ENCODE measurements at places on chromosomes 11 and 22.

DNA sequence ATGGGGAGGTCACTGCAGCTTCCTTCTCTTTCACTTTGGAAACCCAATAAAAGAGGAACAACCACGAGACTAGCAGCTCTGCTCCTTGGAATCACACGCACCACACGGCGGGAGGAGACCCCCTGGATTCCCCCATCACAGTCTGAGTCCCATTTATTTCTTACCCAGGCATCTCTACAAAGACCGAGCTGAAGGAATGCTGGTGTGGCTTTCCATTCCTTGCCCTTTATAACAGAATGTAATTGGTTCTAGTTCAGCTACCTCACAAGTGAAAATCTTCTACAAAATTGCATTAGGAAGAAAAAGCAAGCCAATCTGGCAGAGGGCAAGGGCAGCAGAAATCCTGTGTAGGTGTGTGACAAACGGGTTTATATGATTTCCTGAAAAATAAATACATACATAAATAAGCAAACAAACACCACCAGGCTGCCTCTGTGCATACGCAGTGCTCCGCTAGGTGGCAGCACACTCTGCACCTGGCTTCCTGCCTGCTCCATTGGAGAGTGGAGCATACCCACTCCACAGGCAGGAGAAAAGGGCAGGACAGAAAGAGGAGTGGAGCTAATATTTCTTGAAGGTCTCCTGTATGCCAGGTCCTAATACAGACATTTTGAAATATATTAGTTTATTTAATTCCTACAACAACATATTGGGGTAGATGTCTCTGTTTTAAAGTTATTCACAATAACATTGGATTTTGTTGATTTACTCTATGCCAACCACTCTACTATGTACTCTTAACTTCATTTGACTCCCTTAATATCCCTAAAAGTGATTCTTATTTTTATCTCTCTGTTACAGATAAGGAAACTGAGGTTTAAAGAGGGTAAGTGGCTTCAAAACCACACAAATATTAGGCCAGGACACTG, 673.1 kb downstream of the KCNA4 start:
- DNase-seq, result no peak

GRCh38 chr11:14819596-14819995, 72.4 kb downstream of the CYP2R1 start:
- DNase-seq, result no peak

DNA sequence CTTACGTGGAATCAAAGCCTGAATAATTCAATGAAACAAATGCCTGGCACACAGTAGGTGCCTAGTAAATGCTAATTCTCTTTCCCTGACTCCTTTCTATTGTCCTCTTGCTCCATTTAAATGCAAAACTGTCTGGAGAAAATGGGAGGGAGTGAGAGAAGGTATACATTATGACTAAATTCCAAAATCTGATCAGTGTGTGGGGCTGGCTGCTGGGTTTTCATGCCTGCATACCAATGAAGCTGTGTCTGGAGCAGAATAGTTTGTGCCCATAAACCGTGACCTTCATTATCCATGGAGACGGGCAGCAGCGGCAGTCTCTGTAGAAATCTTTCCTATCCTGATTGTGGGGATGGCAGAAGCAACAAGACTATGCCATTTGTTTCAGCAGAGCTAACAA, 223.4 kb upstream of the ZBED5 start:
- no peak for DNase-seq

DNA sequence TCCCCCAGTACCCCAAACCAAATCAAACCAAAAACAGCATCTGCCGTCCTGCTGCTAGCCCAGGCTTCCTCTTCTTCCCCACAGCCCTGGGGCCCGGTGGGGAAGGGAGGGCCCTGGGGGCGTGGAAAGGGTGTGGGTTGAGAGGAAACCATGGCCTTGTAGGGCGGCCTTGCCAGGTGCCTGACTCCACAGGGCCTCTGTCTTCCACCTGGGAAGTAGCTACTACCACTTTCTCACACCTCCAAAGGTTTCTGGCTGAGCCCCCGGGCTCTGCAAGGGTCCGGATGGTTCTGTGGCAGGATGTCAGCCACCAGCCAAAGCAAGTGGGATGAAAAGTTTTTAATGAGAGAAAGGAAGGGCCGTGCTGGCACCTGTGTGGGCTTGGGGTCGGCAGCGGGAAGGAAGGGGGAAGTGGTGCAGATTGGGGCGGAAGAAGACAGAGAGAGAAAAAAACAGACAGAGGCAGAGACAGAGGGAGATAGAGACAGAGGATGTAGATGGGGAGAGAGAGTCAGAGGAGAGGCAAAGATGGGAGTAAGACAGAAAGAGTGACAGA, 10.5 kb downstream of the TPST2 start:
- no peak for DNase-seq

Measured in stimulated activated CD4-positive, alpha-beta T cell treated with anti-CD3 and anti-CD28 coated beads, Interleukin-1b, Interleukin-23, amount 100 ng/mL, for 1 hour (primary cell).